Upper lobe of right lung (tissue), 1 donor: ENCODE measurements at places on chromosomes 5 and 9.

DNA sequence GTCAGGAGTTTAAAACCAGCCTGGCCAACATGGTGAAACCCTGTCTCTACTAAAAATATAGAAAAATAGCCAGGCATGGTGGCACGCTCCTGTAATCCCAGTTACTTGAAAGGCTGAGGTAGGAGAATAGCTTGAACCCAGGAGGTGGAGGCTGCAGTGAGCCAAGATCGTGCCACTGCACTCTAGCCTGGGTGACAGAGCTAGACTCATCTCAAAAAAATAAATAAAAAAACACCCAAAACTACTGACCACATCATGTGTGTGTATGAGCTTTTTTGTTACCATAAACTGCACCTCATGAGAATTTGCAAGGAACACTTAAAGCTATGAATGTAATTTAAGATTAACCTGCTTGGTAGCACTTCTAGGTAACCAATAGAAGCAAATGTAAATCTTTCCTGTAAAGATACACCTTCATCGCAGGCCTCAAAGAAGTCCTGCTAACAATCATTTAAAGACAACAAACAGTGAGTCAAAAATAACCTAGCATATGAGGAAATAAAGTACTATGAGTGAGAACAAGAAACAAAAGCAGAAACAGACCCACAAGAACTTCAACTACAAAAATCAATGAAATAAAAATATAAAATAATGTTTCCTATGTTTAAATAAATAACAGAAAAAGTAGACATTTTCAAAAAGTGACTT lies 13.0 kb downstream of the SLC38A9 start:
- no peak for DNase-seq

DNA sequence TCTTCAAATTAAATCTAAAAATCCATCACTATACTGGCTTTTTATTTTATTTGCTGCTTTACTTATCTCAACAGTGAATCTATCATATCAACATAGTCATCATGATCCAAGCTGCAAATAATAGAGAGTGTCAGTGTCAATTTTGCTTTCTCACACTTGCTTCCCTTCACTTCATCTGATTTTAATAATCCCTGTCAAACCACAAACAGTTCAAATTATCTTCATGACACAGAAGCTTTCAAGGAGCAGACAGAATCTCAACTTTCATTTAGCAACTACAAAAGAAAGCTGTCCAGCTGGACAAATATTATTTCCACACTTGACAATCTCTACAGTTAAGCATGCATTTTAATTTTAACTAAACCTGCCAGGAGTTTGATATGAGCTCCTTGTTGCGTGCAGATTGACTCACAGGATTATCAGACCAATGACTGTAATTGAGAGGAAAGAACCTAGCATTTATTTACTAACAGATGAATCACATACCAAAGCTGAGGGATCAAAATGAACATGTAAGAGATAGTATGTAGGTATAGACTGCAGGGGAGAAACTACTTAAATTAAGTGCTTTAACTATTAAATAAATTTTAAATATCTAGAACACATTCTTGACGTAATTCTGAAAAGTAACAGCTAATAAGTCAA lies 56.0 kb downstream of the KIAA0825 start:
- no peak for DNase-seq

- DNase-seq: no peak
These were observed 7.7 kb downstream of the CCNI2 start for GRCh38 chr5:132754947-132755346.

- DNase-seq: no peak
These were observed 47.1 kb upstream of the CTSL start for GRCh38 chr9:87678650-87679355.

GRCh38 chr5:134178096-134178419 lies 1.3 kb upstream of the SKP1 start:
- DNase-seq: no peak
